ENCODE measurements at places on chromosomes 2 and 18. TPM values are rescaled to one million over a fixed set of nuclear protein-coding genes. Genes with fewer than 3 reads are reported as not detected.

GRCh38 chr18:36341944-36342343 is 44.4 kb downstream of the FHOD3 start:
- DNase-seq = no peak

RGPD3 gene
- total RNA-seq = 0.44 TPM

DNA sequence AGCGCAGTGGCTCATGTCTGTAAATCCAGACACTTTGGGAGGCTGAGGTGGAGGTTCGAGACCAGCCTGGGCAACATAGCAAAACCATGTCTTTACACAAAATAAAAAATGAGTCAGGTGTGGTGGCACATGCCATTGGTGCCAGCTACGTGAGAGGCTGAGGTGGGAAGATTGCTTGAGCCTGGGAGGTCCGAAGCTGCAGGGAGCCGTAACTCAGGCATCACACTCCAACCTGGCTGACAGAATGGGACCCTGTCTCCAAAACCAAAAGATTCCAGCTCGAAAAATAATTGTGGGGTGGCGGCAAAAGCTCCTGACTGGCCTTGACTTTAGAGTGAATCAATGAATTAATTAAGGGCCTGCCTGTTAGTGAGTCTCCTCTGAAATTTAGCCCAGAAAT is 1.2 kb upstream of the ALPP start:
- no peak for DNase-seq

- no peak for DNase-seq
Measured at GRCh38 chr2:64731263-64731643, 77.5 kb upstream of the SERTAD2 start.

ERFE gene
- not detected for total RNA-seq

DNA sequence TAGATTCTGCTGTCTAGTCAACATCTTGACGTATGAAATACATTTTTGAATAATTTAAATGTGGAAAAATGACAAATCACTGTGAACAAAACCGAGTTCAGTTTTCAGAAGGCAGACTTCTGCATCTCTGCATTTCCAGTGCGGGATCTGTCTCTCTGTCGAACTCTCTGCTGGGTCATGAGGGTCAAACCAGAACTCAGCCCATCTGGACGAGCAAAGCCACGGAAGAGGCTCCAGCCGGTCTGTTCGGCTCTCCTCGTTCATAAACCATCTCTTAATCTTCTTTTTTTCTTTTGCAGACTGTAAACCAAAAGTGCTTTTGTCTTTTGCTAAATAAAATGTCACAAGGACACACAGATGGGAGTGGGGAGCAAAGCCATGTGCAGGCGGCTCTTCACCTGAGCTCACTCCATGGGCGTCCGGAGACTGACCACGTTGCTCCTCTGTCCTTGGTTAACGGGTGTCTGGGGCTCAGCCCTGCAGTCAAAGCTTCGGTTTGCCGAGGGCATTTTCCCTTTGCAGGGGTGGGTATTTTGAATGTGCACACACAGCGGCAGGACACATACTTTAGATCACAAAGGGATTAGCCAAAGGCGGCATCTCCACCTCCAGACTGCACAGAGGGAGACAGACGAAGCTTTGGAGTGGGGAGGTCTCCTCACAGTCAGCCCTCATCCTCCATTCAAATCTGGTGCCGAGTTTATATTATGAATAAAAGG is 737.9 kb upstream of the SALL3 start:
- no peak for DNase-seq

COX5B gene
- 120 TPM for total RNA-seq

PROM2 gene
- 1.1 TPM for total RNA-seq

CKAP2L gene
- total RNA-seq = not detected

GRCh38 chr2:216222650-216223352 is 113.7 kb downstream of the XRCC5 start:
- no peak for DNase-seq

- DNase-seq = peak; percentile 53
Measured at GRCh38 chr18:48410095-48410920, 1.1 kb upstream of the ZBTB7C start.

ADCYAP1 gene
- total RNA-seq = not detected

DNA sequence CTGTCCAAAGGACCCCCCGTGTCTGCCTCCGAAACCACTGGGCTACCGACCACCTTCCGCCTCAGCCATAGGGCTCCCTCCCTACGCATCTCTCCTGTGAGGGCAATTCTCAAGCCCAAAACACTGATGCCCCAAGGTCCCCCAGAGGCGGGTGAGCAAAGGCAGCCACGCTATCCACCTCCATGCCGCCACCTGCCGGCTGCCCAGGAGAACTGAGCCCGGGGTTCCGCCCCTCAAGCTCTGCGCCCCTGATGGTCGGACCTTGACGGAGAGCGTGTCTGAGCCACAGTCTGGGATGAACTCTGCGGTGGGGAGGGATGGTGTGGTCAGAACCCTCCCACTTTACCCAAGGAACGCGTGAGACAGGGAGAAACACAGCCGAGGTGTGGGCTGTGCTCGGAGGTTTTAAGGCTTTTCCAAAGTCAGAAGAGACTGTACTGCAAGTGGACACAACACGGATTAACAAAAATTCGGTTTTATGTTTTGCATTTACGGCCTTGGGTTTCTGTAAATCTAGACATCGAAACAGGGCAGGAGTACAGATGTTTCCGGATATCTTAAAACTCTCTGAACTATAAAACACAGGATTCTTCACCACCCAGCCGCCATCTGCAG is 114.1 kb downstream of the ZNF516 start:
- DNase-seq = no peak

DNA sequence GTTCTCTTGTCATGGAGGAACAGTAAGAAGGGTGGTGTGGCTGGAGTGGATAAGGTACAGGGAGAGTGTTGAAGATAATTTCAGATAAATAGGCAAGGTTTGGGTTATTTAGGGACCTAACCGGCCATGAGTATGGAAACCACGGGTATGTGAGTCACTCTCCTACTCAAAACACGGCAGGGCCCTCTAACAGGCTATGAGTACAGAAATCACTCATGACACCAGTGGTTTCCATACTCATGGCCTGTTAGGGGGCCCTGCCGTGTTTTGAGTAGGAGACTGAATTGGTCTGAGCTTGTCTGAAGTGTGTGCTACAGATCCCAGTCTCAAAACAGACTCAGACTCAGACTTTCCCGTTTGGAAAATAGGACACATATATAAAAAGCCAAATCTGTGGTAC is 428.4 kb upstream of the HNMT start:
- no peak for DNase-seq

DNA sequence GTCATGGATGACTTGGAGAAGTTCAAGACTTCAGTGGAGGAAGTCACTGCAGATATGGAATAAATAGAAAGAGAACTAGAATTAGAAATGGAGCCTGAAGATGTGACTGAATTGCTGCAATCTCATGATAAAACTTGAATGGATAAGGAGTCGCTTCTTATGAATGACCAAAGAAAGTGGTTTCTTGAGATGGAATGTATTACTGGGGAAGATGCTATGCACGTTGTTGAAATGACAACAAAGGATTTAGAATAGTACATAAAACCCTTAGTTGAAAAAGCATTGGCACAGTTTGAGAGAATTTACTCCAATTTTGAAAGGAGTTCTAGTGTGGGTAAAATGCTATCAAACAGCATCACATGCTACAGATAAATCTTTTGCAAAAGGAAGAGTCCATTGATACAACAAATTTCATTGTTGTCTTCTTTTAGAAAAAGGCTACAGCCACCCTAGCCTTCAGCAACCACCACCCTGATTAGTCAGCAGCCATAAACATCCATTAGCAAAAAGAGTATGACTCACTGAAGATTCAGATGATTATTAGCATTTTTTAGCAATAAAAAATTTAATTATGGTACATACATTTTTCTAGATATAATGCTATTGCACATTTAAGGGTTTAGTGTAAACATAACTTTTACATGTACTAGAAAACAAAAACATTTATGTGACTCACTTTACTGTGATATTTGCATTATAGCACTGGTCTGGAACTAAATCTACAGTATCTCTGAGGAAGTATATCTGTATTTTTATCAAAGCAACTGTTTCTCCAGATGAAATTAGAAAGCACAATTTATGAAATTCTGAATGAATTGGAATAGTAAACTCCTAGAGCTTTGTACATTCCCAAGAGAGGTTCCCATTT is 110.5 kb upstream of the TACR1 start:
- DNase-seq = no peak

DNA sequence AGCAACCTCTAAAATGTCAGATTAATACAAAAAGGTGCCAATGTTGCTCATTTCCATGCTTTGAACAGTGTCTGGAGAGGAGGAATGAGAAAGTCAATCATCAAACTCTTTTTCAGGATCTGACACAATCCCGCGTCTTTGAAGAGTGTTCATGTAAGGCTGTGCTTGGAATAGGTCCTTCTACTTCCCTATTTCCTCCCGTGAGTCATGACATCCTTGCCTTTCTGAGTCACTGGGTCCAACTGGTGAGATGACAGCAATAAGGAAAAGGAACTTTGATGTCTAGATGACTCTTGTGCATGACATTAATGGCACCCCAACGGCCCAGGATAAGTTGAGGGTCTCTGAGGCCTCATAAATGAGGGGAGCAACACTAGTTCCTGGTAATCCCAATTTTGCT is 109.0 kb upstream of the CELF4 start:
- DNase-seq = no peak

GRCh38 chr2:58539973-58540372 is 298.8 kb upstream of the FANCL start:
- DNase-seq = no peak

DNA sequence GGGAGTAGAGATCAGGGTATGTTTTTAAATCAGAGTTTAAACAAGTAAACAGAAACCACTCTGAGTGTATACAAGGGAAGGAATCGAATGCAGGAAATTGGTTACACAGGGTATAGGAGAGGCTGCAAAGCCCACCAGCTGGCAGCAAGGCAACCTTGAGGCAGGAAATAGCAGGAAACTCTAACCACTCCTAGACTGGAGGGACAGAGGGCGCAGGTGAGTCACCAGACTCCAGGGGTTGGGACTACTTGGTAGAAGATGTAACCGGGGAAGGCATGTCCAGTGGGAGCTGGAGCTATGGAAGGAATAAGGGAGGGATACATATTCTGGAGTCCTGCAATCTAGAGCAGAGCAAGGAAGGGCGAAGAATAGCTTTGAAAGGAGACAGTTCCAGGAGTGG is 152.3 kb downstream of the MEIS1 start:
- no peak for DNase-seq

- DNase-seq = no peak
Measured at GRCh38 chr2:219500135-219500534, 1.4 kb downstream of the GMPPA start.

GRCh38 chr2:85711578-85712060 is 17.5 kb downstream of the GNLY start:
- DNase-seq = no peak

IL37 gene
- total RNA-seq = not detected

- DNase-seq = no peak
Measured at GRCh38 chr18:54232485-54233227, 8.2 kb upstream of the MBD2 start.

NYAP2 gene
- total RNA-seq = not detected

- DNase-seq = no peak
Measured at GRCh38 chr18:62767321-62767720, 52.0 kb downstream of the PHLPP1 start.

PTPRN gene
- total RNA-seq = not detected

DNA sequence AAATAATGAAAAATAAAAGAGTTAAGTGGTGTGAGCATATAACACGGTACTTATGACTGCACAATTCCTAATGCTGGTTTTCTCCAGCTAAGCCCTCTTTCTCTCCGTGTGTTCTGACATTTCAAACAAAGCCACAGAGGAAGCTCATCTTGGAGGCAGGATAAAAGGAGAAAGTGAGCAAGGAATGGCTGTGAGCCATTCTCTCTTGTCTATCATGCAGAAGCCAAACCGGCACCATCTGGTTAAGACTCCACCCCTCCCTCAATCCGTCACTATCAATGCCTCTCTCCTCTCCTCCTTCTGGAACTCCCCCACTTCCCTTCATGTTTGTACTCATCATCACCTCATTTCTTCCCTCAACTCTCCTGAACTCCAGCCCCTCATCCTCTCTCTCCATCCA is 210.4 kb downstream of the TMEM163 start:
- no peak for DNase-seq

SPATA3 gene
- total RNA-seq = not detected

DNA sequence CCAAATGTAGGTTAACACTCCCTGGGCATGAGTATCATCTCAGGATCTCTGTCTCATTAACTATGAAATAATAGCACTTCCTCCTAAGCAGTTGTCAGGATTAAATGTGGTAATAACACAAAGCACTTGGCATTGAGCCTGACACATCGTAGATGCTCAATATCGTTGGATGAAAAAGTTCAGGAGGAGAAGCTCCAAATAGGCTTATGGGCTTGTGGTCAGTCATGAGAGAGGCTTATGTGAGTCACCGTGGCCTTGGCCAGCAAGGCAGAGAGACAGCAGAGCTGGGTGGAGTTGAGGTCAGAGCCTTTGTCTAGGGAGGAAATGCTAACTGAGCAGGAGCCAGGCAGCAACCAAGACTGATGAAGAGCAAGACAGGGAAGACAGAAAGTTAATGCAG is 68.3 kb upstream of the PPM1B start:
- DNase-seq = no peak

DNA sequence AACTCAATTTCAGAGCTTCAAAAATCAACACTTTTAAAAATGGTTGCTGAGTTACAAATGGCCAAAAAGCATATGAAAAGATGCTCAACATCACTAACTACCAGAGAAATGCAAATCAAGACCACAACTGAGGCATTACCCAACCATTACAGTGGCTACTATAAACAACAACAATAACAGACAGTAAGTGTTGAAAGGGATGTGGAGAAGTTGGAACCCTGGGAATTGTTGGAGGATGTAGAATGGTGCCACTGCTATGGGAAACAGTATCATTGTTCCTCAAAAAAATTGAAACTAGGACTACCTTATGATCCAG is 173.3 kb upstream of the SPRED2 start:
- no peak for DNase-seq

DNA sequence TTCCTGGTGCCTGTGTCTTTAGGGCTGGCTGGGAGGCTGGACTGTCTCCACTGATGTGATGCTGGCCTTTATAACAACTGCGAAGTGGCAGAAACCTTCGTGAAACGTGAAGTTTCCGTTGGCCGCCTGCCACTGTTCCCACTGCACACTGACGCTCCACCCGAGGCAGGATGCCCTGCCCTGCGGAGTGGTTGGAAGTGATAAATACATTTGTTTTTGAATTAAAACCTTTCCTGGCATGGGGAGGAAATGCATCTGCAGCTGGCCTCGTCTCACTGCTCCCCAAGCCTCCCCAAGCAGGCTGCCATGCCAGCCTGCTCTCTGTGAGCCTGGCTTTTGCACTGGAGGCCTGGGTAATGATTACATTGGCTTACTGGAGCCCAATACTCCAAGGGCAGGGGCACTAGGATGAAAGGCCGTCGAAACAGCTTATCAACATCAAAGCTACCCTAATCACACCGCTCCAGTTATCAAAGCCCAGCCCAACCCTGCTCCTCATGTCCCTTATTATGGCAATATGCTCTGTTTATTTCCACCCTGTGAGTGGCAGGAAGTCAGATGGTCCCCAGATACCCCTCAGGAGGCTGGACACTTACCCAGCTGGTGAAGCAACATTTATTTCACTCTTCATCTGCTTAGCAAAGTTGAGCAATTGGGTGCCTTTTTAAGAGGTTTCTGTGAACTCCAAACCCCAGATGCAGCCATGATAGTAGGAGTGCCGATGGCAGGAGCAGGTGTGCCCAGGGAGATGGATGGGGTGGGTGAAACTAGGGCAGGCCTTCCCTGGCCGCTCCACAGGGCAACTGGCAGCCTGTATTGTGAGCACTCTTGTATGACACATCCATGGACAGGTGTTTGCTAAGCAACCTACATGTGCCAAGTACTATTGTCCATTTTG is 97.4 kb upstream of the ITGA6 start:
- DNase-seq = no peak
